LoVo (cell line): ENCODE measurements at places on chromosomes 11 and 22.

GRCh38 chr22:27799827-27800249 is 1.7 kb downstream of the MN1 start:
- DNase-seq = no peak

GRCh38 chr22:29762263-29762662 is 4.5 kb downstream of the ZMAT5 start:
- DNase-seq = no peak

GRCh38 chr11:63952570-63952969 is 13.8 kb downstream of the NAA40 start:
- DNase-seq = no peak

DNA sequence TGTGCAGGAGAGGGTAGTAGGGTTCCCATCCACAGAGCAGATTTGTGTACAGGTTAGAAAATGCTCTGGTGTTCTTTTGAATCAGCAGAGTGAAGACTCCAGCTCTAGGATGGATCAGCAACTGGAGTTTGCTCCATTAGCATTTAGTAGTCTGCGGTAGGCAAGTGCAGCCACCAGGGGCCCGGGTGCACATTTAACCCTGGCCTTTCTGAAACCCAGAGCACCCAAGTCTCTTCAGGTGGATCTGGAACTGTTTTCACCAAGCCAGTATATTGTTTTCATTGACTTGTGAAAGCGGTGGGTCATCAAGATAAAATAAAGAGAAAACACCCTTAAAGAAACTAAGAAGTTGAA is 100.8 kb upstream of the CLPB start:
- no peak for DNase-seq

DNA sequence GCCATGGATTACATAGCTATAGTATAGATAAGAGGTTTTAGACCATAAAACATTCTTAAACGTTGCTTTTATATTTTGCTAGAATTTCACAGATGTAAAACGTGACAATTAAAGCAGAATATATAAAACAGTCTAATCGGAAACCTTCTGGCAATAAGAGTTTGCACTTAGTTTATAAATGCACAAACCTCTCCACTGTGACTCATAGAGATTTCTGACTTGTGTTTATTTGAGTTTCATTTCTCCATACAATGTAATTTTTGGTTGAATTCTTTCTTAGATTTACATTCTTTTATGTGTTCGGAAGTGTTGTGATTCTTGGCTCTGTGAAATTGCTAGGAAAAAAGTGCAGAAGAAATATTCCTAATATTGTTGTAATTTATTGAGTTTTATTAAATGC is 288.7 kb upstream of the CTSC start:
- DNase-seq = no peak

- no peak for DNase-seq
Observed at GRCh38 chr11:66292543-66293332, 1.0 kb downstream of the TMEM151A start.

GRCh38 chr11:45484326-45484883 is 181.0 kb downstream of the CHST1 start:
- DNase-seq = no peak

GRCh38 chr11:62652161-62653006 is 718 bp downstream of the INTS5 start:
- no peak for DNase-seq

GRCh38 chr11:130514316-130514715 is 65.9 kb downstream of the ADAMTS15 start:
- no peak for DNase-seq
